ENCODE measurements at places on chromosomes 6 and 20. TPM values are rescaled to one million over a fixed set of nuclear protein-coding genes. Genes with fewer than 3 reads are reported as not detected.

COL9A1 gene
- total RNA-seq, result not detected

GPR6 gene
- not detected for total RNA-seq

AGPAT4 gene
- 4.8 TPM for total RNA-seq

NUS1 gene
- 16.6 TPM for total RNA-seq

TRDN gene
- not detected for total RNA-seq

LRFN2 gene
- not detected for total RNA-seq

TULP4 gene
- 66.1 TPM for total RNA-seq

DNA sequence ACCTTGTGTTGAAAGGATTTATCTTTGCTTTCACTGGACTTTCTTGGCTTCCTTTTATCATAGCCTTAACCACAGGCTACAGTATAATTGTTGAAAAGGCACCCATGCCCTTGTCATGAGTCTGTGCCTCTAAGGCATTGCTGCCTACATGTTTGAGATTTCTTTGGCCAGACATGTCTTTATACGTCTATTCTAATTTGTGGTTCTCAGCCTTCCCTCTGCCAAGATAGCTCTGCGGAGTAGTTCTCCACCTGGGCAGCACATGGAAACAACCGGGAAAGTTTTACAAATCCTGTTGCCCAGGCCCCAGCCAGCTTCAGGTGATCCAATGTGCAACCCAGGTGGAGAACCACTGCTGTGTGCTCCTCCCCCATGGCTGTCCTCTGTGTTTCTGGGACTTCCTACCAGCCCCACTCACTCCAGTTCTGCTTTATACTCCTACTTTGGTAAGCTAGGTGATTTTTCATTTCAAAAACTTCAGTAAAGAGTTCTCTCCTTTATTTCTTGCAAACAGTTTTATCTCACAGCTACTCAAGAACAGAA is 159.6 kb upstream of the MYLIP start:
- H3K36me3 ChIP-seq, result no peaks in the 10 kb centered on the region
- H3K27me3 ChIP-seq, result no peaks in the 10 kb centered on the region
- no peak for DNase-seq
- H3K4me1 ChIP-seq, result no peaks in the 10 kb centered on the region

- H3K4me3 ChIP-seq, result no peak overlapping the region
- no peaks in the 10 kb centered on the region for H3K27me3 ChIP-seq
Observed at GRCh38 chr6:20919677-20920385, 385.6 kb downstream of the CDKAL1 start.

GRCh38 chr20:24875078-24875477 is 74.0 kb upstream of the CST7 start:
- no peak for DNase-seq
- no peaks in the 10 kb centered on the region for H3K36me3 ChIP-seq
- no peak overlapping the region for H3K27ac ChIP-seq
- peaks cover 2% of the 10 kb centered on the region for H3K27me3 ChIP-seq
- H3K4me3 ChIP-seq, result no peak overlapping the region

GRCh38 chr6:53984581-53984980 is 126.7 kb upstream of the MLIP start:
- no peaks in the 10 kb centered on the region for H3K36me3 ChIP-seq
- H3K27me3 ChIP-seq, result no peaks in the 10 kb centered on the region
- H3K4me3 ChIP-seq, result no peak overlapping the region
- H3K27ac ChIP-seq, result no peak overlapping the region
- no peak for DNase-seq

DNA sequence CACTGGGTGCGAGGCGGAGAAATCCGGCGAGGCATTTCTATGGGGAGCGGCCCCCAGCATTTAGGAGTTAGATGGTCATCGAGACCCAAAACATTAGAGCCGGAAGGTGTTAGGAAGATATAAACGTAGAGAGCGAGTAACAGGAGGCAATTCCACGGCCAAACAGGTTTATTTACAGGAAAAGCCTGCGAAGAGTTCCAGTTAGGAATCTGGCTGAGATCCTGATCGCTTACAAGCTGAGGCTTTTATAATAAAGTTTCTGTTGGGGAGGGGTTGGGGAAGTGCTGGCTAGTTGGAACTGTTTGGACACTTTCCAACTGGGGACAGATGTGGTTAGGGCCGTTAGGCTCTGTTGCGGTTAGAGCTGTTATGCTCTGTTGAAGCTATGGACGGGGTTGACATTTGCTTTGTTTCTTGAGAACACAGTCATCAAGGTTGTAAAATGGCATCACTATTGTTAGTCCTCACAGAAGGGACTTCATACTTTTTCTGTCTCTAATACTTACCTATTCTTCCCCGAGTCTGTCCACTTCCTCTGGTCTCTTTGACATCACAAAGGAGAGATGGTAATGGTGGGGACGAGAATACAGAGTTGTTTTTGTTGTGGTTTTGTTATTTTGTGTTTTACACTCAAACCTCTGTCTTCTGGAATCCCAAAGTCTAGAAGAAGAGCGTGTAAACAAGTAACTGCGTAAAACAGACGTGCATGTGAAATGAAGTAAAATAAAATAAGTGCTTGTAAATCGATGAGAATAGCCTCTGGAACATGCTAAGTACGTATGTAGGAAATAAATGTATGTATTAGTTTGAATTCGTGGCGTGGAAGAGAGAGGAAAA is 554 bp upstream of the ZSCAN31 start:
- H3K4me3 ChIP-seq, result peak overlapping the region; percentile 65
- H3K36me3 ChIP-seq, result no peaks in the 10 kb centered on the region
- no peak for DNase-seq
- peaks cover 23% of the 10 kb centered on the region for H3K4me1 ChIP-seq
- peak overlapping the region; percentile 85 for H3K27ac ChIP-seq

DNA sequence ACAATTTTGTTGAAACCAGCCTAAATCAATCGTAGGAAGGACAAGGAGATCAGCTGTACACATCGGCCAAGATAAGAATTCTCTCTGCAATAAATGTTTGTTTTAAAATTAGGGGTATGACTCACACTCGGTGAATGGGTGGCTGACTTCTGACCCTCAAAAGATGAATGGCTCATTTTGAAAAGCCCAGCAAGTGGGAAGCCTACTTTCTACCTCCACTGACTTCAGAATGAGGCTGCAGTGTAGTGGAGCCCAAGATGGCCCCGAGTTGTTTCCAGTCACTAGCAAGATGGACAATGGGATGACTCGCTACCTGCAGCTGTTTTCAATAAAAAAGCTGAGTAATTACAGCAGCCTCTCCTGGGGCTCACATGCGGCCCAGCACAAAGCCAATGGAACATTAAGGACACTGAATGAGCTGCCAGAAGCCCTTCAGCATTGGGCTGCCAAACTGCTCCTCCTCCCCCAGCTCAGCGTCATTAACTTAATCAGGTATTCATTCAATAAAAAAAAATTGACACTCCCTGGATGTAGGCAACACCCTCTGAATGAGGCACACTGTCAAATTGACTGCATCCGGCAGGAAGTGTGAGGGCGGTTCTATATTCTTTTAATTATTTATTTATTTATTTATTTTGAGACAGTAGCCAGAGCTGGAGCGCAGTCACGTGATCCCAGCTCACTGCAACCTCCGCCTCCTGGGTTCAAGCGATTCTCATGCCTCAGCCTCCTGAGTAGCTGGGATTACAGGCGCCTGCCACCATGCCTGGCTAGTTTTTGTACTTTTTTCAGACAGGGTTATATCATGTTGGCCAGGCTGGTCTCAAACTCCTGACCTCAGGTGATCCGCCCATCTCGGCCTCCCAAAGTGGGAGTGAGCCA is 107.3 kb downstream of the GMPR start:
- no peak for DNase-seq
- H3K27me3 ChIP-seq, result no peaks in the 10 kb centered on the region
- peaks cover 4% of the 10 kb centered on the region for H3K36me3 ChIP-seq
- no peak overlapping the region for H3K27ac ChIP-seq
- H3K4me3 ChIP-seq, result no peak overlapping the region

- H3K27me3 ChIP-seq, result no peaks in the 10 kb centered on the region
- peaks cover 16% of the 10 kb centered on the region for H3K4me1 ChIP-seq
- no peak for DNase-seq
- H3K27ac ChIP-seq, result peak overlapping the region; percentile 66
- no peak overlapping the region for H3K4me3 ChIP-seq
- peaks cover 10% of the 10 kb centered on the region for H3K36me3 ChIP-seq
Observed at GRCh38 chr6:136647363-136647852, 97.2 kb upstream of the MAP7 start.

DNA sequence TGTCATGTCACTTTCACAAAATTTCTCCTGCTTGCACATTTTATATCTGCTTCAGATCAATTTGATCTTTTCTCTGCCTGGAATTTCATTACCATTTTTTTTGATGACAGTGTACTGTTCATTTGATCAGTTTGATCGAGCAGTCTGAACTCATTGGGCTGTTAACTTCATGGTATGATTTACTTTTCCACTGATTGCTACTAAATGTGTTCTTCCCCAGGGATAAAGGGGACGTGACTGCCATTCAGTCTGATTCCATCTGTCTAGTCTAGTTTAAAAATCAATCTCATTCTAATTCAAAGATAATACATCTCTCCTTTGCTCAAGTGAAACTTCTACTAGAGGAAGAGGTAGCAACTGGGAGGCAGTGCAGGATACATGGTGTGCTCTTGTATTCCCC is 21.1 kb downstream of the LAMP5 start:
- no peaks in the 10 kb centered on the region for H3K4me1 ChIP-seq
- no peaks in the 10 kb centered on the region for H3K27me3 ChIP-seq
- H3K4me3 ChIP-seq, result no peak overlapping the region
- no peak for DNase-seq

Measured in CD4-positive, alpha-beta T cell (primary cell).